DMS 273 treated with DMSO at 0.1 percent for 48 hours (cell line): ENCODE measurements at places on chromosomes 6 and 20.
A peak's percentile ranks its signal among the peaks of the same experiment; 100 is the strongest.

DNA sequence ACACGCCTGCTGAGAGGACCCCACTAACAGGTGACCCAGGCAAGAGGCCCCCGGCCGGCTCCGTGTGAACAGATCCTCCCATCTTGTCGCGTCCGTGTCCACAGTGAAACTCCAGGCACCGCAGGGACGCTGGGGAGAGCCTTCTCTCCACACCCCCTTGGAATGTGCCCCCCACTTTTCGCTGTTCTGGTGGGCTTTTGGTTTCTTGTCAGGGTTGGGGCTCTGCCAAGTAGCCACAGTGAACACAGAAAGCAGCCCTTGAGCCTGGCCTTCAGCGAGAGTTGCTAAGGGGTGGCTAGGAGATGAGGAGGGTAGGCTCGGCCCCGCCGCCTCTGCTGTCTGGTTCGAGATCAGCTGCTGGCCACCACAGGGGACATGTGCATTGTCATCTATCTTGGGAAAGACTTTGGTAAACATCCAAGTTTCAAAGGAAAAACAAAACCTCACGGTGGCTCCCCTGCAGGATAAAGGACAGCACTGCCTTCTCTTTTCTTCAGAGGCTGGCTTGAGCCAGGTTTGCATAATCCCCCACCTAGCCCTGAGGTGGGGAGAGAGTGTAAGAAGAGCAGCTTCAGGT is 22.7 kb downstream of the SYNDIG1 start:
- no peak for DNase-seq

DNA sequence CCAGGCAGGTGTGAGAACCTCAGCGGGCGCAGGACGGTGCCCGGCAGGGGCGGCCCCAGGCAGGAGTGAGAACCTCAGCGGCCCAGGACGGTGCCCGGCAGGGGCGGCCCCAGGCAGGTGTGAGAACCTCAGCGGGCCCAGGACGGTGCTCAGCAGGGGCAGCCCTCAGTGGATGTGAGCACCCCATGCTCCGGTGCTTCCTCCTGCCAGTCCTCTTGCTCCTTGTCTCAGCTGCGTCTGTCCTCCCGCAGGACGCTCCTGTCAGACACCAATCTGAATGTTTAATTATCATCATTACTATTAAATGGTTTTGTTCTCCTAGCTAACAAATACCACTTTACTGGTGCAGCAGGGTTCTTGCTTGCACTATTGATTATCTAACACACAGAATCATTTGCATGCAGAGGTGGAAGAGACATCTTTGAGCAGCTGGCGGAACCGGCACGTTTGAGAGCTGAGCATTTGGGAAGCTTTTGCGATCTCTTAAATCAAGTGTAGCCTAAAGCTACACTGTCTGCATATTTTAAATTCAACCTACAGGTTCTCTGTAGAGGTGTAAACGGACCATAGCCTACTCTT is 39.4 kb upstream of the DACT2 start:
- DNase-seq: no peak

- peak; percentile 71 for DNase-seq
Measured at GRCh38 chr20:45890985-45891983, at the start of the genes CTSA and NEURL2. TSS of gene CTSA (plus strand) at chr20:45891335. CDS start at chr20:45891569, 234 bp downstream. TSS of gene NEURL2 (minus strand) at chr20:45891208. CDS start at chr20:45890991, 217 bp downstream.

DNA sequence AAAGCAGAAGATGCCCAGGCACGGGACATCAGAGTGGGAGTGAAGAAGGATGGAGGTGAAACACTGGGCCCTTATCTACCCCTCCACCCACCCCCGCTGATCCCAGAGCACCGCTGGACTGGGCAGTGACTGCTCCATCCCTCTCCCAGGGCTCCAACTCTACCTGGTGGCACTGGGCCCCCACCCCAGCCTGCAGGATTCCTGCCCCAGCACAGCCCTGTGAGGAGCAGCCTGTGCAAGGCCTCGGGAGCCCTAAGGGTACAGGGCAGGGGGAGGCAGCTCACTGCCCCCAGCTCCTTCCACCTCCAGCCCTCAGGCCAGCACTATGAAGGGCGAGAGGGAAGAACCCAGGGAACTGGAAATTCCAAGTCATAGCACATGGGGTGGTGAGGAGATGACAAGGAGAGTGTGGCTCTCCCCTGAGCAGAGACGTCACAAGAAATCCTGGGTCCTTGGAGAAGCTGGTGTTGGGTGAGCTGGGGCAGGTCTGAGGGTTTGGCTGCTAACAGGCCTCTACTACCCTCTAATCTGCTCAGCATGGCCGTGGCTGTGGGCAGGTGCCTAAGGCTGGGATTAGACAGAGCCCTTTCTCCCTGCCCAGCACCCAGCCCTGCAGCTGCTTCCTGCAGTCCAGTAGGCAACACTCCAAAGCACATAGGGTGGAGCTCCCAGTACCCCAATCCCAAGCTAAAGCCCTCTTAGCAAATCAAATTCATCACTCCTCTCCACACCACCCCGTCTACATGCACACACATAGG is 3.5 kb downstream of the CST3 start:
- DNase-seq: no peak

DNA sequence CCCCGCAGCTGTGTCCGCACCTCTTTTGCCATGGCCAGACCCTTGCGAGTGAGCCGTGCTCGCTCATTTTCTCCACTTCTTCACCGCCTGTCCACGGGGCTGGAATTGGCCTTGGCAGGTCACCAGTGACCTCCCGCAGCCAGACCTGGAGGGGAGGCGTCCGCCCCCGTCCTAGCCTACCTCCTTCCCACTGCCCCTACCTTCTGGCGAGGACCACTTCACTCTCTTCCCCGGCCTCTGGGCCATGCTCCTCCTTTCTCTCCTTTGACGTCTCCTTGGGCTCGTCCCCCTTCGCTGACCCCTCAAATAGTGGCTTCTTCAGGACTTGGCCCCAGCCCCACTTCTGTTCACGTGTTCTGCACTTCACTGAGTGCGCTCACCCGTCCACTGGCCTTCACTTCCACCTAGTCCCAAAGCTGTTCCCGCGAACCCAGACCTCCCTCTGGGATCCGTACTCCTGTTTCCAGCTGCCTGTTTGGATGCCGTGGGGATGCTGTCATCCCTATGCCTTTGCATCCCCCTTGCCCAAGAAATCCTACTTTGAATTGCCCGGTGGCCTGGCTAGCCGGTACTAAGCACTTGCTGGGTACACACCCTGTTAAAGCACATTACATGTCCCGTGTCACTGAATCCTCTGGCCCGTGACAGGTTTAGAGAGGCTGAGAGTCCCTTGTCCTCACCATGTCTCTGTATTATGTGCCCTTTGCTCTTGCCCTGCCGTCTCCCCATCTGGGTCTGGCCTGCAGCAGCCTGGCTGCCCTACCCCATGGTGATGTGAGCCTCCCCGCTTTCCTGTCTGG is 33.0 kb downstream of the SPATA2 start:
- no peak for DNase-seq

DNA sequence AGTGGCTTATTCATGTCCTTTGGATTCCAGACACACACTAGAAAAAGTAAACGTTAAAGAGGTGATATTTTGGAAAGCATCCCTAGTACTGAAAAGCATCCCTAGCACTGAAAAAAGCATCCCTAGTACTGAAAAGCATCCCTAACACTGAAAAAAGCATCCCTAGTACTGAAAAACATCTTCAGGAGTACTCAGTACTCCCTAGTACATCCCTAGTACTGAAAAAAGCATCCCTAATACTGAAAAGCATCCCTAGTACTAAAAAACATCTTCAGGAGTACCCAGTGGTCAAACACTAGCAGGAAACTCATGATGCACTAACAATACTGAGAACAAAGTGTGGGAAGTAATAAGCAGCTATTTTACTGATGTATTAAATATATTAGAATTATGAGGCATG is 45.6 kb upstream of the SAMHD1 start:
- DNase-seq: no peak

GRCh38 chr20:5914859-5915258 is 35.5 kb downstream of the TRMT6 start:
- DNase-seq: no peak

- no peak for DNase-seq
Measured at GRCh38 chr6:110784610-110784979, 30.7 kb downstream of the CDK19 start.

DNA sequence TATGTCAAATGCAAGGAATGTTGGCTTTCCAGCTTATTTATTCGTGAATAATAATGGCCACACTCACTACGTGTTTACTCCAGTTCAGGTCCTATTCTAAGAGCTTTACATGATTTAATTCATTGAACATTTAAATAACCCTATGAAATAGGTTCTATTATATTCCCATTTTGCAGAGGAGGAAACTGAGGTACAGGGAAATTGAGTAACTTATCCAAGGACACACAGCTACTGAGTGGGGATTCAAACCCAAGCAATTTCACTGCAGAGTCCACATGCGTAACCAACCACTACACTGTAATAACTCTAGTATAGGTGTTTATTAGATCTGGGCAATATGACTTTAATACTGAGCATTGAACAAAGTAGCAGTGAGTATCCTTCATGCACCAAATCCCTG is 12.3 kb upstream of the SLC13A3 start:
- DNase-seq: no peak
